ENCODE measurements at places on chromosomes 6 and 20. TPM values are rescaled to one million over a fixed set of nuclear protein-coding genes. Genes with fewer than 3 reads are reported as not detected.
A peak's percentile ranks its signal among the peaks of the same experiment; 100 is the strongest.

- DNase-seq = peak; percentile 59
Observed at GRCh38 chr6:30443657-30444450, 45.5 kb upstream of the HLA-E start.

- peak; percentile 14 for DNase-seq
Observed at GRCh38 chr6:74577619-74578018, 628.2 kb downstream of the COL12A1 start.

DNA sequence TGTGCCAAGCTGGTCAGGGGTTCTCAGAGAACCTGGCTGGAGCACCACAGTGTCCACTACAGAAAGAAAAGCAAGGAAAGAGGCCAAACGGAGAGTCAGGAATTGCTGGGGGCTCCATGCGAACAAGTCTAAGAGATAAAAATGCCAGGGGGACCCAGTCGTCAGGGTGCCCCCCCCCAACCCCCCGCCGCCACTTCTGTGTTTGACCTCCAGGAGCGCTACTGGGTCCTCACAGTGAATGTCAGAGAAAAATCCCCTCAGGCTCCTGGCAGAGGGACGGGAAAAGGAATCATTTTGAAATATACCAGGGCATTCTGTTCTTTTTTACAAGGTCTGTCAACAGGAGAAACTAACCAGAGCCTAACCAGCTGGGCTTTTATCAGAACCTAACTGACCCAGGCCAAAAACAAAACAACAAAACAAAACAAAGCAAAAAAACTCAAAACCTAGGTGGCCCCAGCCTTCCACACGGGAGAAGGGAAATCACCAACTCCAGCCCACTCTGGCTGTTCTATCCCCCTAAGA is 17.9 kb upstream of the NELFCD start:
- no peak for DNase-seq

DNA sequence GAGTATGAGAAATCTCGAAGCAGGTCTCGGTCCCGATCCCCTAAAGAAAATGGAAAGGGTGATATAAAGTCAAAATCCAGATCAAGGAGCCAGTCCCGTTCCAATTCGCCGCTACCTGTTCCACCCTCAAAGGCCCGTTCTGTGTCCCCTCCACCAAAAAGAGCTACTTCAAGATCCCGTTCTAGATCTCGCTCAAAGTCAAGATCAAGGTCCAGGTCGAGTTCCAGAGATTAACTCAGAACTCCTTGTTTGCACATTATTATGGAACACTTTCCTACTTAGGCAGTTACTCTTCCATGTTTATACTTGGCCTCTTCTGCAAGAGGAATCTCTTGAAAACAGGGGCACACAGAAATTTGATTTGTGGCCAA is 3.1 kb downstream of the SRSF6 start:
- no peak for DNase-seq

DNA sequence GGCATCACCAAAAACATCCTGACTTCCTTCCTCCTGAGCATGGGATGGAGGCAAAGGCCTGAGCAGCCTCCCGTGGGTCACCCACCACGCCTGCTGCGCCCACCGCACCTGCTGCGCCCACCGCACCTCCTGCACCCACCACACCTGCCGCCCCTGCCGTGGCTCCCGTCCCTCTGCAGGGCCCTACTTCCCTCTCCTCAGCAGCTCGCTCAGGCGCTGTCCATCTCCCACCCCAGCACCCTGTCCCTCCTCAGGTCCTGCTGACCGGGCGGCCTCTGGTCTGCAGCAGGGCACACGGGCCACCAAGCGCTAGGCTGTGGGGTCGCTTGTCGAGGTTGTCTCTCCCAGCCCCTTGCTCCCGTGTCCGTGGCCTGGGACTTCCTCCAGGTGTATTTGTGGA is 72.7 kb upstream of the SLCO4A1 start:
- DNase-seq = no peak

DNA sequence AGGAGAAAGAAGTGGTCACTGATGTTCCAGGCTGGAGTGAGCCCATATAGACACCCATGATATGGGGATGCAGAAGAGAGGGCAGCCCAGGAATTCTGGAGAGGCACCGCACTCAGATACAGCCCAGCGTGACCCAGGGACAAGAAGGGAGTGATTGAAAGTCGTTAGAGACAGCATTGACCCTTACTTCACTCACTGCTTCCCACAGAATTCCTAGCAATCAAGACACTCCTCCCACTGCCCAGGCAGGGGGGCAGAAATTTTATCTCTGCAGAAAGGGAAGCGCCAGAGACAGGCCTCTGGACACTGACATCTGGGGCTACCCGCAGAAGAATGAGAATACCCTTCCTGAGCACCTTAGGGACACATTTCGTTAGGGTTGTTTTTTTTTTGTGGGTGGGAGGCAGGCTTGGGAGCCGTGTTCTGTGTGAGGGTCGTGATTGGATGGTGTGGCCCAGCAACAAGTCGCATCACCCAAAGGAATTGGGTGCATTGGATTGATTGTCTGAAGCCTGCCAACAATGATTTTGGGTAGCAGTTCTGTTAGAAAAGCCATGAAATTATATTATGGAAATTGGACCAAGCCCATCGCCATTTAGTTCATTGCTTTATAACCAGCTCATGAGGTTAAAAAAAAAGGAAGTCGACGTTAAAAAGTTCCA is 45.9 kb upstream of the MAP3K4 start:
- no peak for DNase-seq

- DNase-seq = no peak
Observed at GRCh38 chr20:46811224-46812084, 83.2 kb upstream of the EYA2 start.

DNA sequence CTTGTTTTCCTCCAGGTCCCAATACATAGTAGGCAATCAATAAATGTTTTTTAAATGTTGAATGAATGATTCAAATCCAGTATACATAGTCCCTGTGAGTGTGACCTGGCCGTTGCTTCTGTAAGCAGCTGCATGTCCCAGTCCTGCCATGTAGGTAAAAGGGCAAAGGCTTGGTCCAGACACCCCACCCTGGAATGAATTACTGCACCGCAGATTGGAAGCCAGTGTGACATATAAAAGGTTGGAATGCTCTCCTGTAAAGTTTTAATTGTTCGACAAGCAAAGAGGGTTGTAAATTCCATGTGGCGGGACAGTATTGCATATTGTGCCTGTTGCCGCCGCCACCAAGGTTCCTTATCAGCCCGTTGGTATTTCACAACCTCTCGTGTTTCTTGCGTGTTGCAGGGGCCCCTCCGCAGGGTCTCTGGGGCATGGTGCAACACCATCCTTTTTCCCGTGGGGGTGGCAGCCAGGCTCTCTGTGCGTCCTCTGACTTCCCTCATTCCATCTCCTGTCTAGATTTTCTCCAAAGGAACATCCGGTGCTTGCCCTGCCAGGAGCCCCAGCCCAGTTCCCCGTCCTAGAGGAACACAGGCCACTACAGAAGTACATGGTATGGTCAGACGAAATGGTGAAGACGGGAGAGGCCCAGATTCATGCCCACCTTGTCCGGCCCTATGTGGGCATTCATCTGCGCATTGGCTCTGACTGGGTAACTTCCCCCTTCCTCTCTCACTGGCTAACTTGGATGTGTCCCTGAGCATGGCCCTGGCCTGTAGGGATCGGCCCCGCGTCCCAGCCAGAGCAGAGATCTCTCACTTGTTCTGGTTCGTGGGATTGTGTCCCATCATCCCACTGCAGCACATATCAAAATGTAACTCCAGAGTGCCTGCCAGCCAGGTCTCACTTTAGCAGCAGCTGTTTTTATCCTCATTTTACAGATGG is 20.3 kb downstream of the POFUT1 start:
- DNase-seq = no peak

- DNase-seq = peak; percentile 67
Observed at GRCh38 chr6:140462453-140463311, 1088.2 kb upstream of the CITED2 start.

DNA sequence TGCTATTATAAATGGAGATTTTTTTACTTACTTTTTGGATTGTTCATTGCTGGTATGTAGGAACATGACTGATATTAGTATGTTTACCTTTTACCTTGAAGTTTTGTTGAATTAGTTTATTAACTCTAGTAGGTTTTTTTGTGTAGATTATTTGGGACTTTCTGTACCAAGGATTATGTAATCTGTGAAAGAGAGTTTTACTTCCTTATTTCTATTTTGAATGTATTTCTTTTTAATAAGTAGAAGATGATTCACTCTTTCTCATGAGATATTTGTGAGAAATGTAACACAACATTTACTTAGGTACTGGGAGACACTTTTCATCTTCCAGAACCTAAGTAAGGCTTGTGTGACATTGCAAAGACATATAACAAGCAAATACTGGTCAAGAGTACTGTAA is 473.9 kb upstream of the HS3ST5 start:
- no peak for DNase-seq

DNA sequence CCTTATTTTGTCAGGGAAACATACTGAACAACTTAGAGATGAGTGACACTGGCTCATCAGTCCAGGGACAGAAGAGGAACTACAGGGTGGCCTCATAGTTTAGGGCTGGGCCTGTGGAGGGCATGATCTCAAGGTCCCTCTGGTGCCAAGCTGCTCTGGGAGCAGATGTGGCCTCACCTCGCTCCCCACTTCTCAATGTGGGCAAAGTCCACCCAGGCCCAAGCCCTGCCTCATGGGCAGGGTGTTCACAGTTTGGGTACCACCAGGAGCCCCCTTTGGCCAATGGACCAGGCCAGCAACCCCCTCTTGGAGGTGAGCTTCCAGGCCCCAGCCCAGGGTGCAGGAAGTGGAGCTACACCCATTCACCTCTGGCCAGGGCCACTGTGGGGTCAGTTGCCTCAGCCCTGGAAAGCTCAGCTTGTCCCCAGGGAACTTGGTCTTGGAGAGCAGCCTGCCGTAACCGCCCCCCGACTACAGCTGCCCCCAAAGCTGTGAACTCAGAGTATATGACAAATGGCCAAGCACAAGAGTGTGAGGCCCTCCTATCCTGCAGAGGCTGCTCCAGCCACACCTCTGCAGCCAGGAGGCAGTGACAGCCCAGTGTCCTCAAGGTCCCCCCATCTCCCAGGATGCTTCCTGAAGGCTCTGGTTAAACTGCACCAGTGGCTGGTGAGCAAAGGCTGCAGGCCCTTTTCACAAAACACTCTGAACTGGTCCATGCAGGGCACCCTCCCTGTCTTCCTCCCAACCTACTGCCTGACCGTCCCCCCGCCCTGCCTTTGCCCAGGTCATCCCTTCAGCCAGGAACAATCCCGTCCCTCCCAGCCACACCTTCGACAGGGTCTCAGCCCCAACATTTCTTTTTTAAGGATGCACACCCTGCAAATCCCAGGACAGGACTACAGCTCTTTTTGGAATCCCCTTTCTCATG is 3.6 kb downstream of the ADISSP start:
- no peak for DNase-seq

DNA sequence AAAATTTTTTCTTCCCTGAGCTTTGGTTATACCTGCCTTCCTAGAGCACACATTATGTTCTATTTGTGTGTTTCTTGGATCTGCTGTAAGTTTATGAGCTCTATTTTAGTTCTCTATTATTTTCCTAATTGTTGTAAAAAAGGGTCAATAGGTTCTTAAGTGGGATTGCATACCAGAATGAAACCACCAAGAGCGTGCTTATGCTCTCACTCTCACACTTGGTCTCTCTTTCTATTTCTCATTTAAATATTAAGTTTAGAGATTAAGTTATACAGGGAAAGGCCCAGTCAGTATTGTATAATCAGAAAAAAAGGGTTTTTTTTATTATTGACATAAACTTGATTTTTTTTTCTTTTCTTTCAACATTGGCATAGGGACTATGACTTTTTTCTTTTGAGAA is 96.8 kb downstream of the RIMS1 start:
- DNase-seq = no peak

DNA sequence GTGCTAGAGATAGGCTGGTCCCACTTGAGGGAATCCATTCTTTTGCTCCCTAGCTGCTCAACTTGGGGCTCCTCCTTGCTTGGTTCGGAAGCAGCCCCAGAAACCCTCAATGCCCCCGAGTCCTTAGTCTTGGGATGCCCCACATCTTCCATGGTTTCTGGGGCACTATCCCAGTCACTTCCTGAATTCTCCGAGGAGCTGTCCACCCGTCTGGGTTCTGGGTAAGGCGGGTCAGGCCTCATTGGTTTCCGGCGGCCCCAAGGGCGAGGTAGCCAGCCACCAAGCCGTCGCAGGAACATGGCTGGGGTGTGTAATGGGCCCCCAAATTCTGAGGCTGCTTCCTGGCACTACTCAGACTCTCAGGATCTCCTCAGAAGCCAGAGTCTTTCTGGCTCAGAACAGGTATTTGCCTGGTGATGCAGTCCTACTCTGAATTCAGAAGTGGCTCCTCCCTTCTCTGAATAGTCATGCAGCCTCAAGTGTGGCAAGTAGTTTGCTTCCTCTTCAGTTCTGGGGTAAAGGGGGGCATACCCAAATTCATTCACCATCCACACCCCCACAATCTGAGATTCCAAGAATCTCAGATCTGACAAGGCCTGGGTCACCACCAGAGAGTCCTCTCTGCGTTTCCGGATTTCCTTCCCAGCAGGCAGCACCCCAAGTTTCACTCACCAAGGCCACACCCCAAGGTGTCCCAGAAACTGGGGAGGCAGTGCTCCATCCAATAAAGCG is 763 bp downstream of the C6orf47 start:
- no peak for DNase-seq

DNA sequence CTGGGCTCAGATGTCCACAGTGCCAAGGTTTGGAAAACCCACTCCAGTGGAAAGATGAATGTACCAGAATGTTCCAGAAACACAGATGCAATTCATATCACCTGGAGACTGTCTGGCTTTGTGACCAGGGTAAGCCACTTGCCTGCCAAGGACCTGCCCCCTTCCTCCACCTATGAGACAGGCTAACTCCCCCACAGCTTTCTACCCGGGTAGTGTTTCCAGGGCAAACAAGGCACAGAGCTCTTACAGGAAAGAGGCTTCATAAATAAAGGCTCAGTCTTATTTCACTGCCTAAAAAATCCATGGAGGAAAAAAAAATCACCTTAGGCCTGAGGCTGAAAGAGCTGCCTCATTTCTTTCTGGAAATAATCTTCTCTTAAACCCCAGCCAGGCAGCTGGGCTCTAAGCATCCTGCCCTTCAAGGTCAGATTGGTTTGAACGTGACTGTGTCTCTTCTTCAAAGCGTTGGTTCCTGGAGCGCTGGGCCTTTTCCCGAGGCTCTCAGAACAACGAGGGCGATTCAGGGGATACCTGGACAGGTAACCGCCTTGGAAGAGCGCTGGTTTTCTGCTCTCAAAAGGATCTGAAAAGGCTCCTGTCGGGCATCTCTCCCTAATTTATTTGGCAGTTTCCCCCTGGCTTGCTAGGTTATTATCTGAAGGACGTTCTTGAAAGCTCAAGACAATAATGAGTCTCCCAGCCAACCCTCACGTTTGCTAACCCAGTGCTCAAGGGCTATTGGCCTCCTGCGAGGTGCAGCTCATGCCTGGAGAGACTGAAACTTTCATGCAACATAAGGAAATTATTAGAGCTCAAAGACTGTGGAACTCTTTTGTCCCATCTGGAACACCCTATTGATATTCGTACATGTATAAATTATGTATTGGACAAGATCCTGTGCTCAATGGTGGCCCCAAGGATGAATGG is 199.2 kb upstream of the PMEPA1 start:
- no peak for DNase-seq

GRCh38 chr6:88179692-88180091 is 13.5 kb upstream of the CNR1 start:
- DNase-seq = no peak

The FRMD1 gene
- not detected for total RNA-seq

The SLC17A1 gene
- total RNA-seq = not detected

The HLA-DRA gene
- total RNA-seq = not detected

The FAXC gene
- total RNA-seq = 20.5 TPM

The BCKDHB gene
- 15.1 TPM for total RNA-seq

The MAS1 gene
- not detected for total RNA-seq

The CAGE1 gene
- 0.08 TPM for total RNA-seq

The CALHM4 gene
- total RNA-seq = not detected
